ENCODE measurements at places on chromosomes 11 and 22. TPM values are rescaled to one million over a fixed set of nuclear protein-coding genes. Genes with fewer than 3 reads are reported as not detected.

DNA sequence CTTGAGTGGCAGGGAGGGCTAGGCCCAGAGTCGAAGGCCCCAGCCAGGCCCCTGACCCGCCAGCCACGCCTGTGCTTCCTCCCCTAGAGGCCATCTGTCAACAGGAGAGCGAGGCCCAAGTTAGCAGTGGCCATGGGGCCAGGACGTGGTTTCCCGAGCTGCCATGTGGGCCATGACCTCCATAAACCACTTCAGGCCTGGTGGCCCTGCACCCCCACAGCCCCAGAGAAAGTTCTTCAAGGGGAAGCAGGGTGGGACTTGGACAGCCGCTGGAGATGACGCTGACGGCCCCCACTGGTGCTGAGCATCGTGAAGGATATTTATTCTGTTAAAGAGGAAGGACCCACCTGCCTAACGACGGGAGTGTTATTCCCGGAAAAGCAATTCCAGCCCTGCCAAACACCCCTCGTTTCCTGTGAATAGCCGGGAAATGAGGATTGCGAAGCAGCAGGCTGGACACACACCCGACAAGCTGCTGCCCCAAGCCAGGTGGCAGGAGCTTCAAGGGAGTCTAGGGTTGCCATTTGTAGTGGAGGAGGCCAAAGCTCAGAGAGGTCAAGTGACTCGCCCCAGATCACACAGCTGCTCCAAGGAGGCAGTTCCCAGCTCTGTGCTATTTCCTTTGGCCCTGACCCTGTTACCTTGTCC, 12.8 kb downstream of the PRR5 start:
- no peak for DNase-seq

- no peak for DNase-seq
These were observed 11.1 kb downstream of the CCND1 start for GRCh38 chr11:69651834-69652620.

DNA sequence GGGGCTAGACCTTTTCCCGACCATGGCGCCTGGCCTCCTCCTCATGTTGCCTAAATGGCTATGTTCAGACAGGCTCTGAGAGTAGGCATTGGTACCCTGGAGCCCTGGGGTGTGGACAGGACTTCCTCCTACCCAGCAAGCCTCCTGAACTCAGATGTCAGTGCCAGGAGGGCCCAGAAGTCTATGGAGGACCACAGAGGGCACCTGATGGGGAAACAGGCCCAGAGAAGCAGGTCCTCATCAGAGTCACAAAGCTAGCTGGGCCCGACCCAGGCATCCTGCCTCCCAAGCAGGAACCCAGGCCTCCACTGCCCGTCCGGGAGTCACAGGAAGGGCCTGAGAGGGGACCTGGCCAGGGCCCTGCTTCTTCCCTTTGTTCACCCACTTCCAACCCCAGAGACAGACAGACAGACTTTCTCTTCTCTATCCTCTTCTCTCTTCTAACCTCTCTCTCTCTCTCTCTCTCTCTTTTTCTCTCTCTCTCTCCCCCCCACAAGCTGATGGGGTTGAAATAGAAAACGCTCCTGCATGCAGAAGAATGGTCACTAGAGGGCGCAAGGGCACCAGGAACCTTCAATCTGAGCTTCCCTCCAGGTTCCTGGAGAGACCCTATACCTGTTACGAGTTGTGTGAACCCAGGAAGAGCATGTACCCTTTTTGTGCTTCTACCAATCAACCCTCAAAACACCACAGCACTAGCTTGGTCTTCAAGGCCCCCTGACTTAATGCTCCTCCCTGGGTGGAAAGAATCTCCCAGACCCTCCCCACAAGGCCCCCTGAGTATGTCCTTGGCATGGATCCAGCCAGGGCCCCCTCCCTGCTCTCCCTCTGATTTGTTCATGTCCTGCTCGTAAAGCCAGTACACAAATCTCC, 27.1 kb downstream of the ARAP1 start:
- no peak for DNase-seq

GRCh38 chr22:37079668-37080171, 28.2 kb downstream of the KCTD17 start:
- no peak for DNase-seq

DNA sequence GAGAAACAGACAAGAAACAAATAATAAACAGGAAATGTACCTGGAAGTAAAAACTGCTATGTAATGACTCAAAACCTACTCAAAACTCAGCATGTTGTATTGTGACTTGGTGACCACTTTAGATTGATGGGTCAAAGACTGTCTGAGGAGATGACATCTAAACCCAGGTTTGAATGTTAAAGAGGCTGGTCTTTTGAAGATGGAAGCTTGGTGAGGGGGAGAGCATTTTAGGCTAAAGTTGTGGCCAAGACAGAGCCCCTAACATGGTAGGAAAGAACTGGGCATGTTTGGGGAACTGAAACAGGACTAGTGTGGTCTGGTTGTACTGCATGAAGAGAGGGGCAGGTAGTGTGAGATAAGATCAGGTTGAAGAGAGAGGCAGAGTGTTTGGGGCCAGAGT, 85.3 kb upstream of the MYO18B start:
- no peak for DNase-seq

DNA sequence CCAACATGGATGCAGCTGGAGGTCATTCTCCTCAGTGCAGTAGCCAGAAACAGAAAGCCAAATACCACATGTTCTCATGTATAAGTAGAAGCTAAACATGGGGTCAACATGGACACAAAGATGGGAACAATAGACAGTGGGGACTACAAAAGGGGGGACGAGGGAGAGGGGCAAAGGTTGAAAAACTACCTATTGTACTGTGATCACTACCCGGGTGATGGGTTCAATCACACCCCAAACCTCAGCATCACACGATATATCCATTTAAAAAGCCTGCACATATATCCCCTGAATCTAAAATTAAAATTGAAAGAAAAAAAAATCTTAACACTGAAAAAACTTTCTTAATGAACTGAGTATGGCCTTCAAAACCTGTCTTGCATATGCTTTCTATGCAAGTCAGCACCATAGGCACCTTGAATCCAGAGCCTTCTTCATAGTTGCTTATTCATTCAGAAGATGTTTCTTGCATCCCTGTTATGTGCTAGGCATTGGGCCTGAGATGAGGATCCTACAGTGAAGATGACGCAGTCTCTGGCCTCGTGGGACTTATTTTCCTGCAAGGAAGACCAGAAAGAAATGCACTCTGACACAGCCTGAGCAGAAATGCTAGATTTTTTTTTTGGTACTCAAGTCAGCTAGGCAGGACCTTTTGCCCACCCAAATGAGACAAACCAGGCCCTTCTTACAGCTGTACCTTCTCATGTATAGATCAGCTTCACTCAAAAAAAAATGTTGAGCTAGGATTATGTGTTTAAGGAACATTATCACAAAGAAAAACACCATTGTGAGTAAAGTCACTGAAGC, 21.0 kb downstream of the NNMT start:
- DNase-seq: no peak

DNA sequence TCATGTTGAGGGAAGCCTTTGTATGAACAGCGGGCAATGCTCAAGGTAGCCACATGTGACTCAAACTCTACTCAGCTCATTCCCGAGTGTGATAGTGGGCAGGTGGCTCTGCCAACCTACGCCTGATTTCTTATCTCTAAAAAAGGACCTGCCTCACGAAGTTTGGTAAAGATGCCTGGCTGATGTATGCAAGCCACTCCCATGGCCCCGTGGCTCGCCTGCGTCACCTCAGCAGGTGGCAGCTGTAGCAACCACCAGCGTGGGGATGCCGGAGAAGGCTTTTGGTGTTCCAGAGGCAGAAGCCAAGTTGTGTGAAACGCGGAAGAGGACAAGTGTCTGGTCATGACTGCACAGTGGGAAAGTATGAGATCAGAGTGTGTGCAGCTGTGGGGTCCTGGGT, 5.4 kb downstream of the FADS2 start:
- no peak for DNase-seq

GRCh38 chr22:41305646-41306045, 4.3 kb downstream of the ZC3H7B start:
- no peak for DNase-seq

GRCh38 chr11:46529928-46530574, 63.8 kb downstream of the AMBRA1 start:
- DNase-seq: no peak

DNA sequence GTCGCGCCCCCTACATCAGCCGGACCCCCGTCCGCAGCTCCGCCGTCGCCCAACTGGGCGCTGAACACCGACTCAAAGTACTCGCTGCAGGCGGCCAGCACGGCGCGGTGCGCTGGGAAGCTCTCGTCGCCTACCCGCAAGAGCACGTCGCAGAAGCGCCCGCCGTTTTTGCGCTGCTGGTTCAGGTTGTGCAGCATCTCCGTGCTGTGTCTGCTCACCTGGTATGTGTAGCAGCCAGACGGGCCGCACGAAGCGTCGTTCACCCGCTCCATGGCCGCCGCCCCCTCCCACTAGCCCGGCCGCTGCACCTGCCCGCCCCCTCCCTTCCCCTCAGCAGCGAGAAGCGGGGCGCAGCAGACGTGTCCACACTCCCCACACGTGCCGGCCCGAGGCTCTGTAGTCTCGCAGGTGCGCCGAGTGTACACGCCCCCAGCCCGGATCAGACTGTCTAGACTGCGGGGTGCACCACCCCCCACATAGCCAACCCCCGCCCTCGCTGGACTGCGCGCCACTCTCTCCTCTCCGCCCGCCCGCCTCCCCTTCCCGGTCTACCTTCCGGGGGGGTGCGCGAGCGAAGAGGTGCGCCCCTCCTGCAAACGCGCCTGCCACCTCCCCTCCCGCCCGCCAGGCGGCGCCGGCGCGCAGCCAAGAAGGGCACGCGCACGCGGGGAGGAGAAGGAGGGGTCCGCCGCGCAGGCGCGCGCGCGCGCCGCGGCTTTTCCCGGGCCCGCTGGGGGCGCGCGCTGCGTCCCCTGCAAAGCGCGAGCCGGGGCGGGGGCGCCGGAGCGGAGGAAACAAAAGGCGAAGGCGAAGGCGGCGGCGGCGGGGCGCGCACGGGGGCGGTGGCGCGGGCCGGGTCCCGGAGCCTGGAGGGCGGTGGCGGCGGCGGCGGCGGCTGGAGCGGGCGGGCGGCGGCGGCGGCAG, 553 bp downstream of the PATZ1 start:
- peak; percentile 90 for DNase-seq

DNA sequence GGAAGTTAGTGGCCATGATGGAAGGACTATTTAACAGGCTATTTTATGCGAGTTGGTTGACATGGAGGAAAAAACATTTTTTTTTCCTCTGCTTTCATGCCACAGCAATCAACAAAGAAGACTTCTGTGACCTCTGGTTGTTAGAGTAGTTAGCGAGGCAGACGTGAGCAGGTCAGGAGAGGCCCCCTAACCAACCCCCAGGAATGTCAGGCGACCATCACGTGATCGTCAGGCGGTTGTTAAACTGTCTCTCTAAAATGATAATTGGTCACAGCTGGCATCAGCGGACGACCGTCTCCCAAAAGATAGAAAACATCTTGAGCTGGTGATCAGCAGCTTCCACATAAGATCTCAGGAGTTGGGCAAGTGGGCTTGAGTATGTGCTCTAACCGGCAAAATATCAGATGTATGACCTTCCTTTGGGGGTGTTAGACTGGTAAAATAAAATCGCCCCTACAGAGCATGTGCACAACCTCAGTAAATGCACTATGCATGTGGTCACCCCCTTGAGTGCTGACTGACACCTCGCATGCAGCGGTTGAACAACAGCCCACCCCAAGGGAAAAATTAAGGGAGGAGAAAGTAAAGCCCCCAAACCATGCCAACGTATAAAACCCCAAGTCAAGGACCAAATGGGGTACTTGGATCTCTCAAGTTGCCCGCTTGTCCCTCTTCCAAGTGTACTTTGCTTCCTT, 20.9 kb upstream of the NARS2 start:
- DNase-seq: no peak

DNA sequence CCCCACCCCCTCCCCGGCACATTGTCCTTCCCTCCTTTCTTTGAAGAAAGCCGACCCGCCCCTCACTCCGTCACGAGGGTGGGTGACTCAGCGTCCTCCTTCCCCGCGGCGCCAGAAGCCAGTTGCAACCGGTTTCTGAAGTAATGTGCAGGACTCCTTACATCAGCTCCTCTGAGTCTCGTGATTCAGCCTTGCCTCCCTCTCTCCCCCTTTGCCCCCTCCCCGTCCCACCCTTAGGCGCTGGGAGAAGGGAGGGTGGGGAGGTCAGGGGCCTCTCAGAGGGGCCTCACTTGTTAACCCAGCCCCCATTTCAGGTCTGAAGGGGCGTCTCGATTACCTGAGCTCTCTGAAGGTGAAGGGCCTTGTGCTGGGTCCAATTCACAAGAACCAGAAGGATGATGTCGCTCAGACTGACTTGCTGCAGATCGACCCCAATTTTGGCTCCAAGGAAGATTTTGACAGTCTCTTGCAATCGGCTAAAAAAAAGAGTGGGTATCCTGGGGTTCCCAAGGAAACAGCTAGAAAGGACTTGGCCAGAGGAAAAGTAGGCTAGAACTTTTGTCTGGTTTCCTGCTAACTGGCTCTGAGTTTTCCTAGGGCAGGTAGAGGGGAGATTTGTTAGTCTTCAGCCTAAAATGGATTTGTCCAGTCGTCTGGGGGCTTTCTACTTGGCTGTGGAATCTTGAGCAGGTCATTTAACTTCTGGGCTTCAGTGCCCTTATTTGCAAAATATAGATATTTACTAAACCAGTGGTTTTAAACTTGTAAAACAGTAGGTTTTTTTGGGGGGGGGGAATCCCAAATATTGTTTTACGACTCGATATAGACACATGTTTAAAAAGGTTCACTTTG, 1.1 kb downstream of the SLC3A2 start:
- DNase-seq: peak; percentile 98

- DNase-seq: no peak
These were observed 94.2 kb upstream of the TBCEL start for GRCh38 chr11:120929664-120930154.

GRCh38 chr22:28008056-28008455, 89.0 kb upstream of the PITPNB start:
- DNase-seq: no peak

- DNase-seq: peak; percentile 66
These were observed 54.3 kb downstream of the PISD start for GRCh38 chr22:31607696-31608095.

GRCh38 chr11:20035701-20036601, 124.3 kb downstream of the DBX1 start:
- DNase-seq: no peak

GRCh38 chr22:23126165-23127054, 15.4 kb downstream of the RSPH14 start:
- DNase-seq: no peak

Gene DGCR6
- 7.6 TPM for total RNA-seq

Gene SLC15A3
- 11.6 TPM for total RNA-seq

Gene PDE2A
- total RNA-seq: 28.8 TPM

Gene TESMIN
- 0.46 TPM for total RNA-seq

Gene RIMBP3B
- 0.08 TPM for total RNA-seq

Gene PLAAT5
- total RNA-seq: 0.32 TPM

Gene THY1
- 6.8 TPM for total RNA-seq
